ENCODE measurements at places on chromosomes 5 and 9.

- DNase-seq: no peak
These were observed 75.6 kb downstream of the DMRTA1 start for GRCh38 chr9:22522206-22522740.

GRCh38 chr5:157571357-157571827, 4.2 kb downstream of the ADAM19 start:
- DNase-seq: peak; percentile 79

GRCh38 chr5:1520791-1521453, 2.8 kb downstream of the LPCAT1 start:
- DNase-seq: no peak

GRCh38 chr9:123761905-123762605, 167.9 kb downstream of the DENND1A start:
- DNase-seq: no peak

DNA sequence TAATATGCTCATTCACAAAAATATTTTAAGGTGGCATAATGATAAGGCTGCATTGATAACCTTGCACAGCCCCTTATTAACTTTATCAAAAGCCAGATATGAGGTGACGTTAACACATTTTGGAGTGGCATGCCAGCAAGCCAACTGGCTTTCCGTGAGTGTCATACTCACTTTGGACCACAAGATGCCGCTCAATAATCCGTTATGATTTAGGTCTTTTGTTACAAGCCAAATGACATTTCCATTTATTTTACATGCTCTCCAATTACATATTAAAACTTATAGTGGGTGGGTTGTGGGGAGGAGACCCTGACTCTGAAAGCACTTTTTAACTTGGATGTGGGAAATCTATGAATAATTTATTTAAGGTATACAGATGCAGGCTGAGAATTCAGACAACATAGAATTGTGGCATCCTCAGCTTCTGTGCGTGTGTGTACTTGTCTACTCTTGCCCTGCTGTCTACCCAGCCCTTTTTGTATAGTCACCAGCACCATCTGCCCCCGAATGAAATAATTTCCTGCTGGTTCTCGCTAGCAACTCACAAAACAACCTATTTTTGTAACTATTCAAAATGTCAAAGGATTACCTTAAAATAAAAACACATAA, 305.1 kb downstream of the PSAT1 start:
- DNase-seq: peak; percentile 14

DNA sequence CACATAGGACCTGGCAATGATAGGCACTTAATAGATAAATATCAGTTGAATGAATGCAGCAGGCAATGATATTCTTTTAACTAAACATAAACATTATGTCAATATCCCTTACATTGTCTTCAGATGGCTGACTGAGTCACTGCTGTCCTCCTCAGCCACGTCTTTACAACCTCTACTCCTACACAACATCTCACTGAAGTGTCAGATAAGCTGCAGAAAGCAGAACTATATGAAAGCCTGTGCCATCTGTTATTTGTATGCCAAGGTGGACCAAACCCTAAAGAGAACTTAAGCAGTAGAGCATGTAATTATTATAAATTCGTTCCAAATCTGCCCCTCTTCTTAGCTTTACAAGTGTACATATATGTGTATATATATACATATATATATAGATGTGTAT, 271.2 kb downstream of the RASEF start:
- no peak for DNase-seq

GRCh38 chr9:130665431-130666392, 1.3 kb downstream of the PRDM12 start:
- no peak for DNase-seq

DNA sequence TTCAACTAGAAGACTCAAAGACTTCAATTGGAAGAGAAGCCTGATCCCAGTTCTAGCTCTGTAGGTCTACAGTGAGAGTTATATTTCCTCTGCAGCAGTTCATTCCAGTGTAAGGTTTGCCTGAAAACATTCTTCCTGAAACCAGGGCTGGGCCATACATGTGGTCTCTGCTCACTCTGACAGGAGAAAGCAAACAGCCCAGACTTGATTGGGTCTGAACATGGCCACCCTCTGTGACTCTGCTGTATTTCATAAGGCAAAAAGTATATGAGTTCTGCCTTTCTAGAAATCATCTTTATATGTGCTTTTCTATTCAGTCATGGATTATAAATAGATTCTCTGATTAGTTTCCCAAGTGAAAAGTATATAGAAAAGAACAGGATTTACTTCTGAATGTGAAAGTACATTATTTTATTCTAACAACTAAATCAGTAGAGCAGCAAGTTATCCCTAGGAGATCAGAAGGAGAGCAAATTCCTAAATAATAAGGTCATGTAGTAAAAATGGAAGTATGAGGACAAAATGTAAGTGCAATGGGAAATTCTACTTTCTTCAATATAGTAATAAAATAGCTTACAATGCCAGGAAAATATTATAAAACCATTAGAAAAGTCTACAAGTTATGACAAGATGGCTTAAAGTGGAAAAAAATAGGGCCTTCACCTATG, 144.3 kb downstream of the EFNA5 start:
- DNase-seq: no peak

DNA sequence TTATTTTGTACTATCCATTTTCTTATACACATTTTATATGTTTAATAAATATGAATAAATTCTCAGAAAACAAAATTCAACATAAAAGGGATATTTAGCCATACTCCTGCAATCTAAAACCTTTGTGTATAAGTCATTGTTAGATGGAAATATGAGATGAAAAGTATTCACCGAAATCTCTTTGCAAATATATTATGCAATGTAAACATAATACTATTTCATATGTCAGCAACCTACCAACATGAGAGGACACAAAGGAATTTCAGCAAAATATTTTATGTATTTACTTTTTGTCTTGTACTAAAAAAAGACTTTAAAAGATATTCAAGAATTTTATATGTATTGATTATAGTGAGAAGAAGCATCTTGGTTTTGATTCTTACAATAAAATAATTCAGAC, 1623.4 kb downstream of the EFNA5 start:
- no peak for DNase-seq

GRCh38 chr9:135815830-135816650, 91.3 kb downstream of the CAMSAP1 start:
- DNase-seq: no peak

DNA sequence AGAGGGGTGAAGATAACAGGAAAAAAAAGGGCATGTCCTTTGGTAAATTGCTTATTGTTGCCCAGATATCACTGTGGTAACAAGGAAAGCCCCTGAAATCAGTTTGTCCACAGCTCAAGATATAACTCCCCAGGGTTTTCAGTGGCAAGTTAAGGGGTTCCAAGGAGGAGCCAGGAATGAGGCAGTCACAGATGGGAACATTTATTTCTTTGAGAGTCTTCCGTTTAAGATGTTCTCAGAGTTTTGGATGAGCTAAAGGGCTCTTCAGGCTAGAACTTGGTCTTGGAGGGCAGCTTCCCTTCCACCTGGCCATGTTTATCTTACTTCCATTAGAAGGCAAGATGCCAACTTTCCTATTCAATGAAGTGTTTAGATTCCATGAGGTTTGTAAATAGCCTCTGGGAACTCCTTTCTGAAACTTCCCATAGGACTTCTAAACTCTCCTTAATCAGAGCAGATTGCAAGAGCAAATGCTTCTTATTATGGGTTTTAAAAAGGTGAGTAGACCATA, 277.6 kb upstream of the TNC start:
- DNase-seq: no peak

DNA sequence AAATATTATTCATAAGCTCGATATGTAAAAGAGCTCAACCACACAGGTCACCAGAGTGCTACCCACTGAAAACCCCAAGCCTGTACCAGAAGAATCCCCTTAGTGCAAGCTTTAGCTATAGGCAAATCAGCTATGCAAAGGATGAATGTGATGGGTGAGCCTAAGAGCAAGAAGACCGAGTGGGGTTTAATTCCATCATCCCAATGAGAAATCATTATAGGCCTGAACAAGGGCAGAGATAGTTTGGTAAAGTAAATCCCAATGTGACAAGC, 21.8 kb downstream of the ELOVL7 start:
- DNase-seq: no peak

DNA sequence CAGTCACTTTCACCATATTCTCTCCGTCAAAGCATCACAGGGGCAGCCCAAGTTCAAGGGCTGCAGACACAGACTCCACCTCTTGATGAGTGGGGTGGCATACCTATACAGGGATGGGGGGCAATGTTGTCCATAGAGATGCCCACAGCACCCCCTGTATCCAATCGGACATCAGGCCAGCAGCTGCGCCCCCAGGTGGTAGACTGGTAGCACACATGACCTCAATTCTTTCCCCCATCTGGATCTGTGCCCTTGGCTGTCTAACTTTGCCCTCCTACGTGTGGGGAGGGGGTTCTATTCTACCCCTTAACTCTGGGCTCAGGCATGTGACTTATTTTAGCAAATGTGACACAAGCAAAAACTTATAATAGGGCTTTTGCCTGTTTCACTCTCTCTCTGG, 84.0 kb upstream of the SLC25A48 start:
- DNase-seq: no peak

DNA sequence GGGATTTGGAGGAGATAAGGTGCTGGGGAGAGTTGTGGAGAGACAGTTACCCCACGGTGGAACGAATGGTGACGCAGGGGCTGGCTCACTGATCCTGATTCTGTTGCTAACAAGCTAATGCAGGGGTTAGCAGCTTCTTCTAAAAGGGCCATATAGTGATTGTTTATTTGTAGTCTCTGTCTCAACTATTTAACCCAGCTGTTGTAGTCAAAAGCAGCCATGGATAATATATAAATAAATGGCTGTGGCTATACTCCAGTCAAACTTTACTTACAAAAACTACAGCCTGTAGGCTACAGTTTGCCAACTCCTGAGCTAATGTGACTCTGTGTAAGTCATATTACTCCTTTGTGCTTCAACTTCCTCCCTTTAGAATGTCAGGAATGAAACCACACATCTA, 21.8 kb downstream of the STOM start:
- DNase-seq: no peak

GRCh38 chr9:107755246-107755645, 265.7 kb upstream of the KLF4 start:
- no peak for DNase-seq

GRCh38 chr5:2532809-2533208, 218.7 kb downstream of the IRX2 start:
- DNase-seq: no peak

DNA sequence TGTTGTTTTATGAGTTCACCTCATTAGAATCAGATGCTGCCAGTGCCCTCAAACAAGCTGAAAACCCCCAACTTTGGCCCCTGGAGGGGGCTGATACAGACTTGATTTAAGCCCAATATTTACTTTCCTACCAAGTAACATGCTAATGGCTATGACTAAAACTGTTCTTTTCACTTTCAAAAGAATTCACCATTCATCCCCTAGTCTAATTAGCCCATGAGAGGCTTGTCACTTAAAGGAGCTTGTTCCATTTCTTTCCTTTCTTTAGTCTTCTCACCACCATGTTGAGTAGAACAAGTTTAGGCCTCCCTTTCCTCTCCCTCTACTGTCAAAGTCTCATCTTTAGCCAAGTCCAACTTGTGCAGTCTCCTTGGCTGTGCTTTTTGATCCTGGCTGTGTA, 50.4 kb downstream of the EPB41L4B start:
- DNase-seq: no peak

- no peak for DNase-seq
These were observed 52.5 kb downstream of the IQGAP2 start for GRCh38 chr5:76455531-76456133.

- no peak for DNase-seq
These were observed 29.4 kb upstream of the ATP6V1G1 start for GRCh38 chr9:114558027-114558675.

GRCh38 chr9:95506428-95506677, 10.4 kb downstream of the PTCH1 start:
- DNase-seq: peak; percentile 80

DNA sequence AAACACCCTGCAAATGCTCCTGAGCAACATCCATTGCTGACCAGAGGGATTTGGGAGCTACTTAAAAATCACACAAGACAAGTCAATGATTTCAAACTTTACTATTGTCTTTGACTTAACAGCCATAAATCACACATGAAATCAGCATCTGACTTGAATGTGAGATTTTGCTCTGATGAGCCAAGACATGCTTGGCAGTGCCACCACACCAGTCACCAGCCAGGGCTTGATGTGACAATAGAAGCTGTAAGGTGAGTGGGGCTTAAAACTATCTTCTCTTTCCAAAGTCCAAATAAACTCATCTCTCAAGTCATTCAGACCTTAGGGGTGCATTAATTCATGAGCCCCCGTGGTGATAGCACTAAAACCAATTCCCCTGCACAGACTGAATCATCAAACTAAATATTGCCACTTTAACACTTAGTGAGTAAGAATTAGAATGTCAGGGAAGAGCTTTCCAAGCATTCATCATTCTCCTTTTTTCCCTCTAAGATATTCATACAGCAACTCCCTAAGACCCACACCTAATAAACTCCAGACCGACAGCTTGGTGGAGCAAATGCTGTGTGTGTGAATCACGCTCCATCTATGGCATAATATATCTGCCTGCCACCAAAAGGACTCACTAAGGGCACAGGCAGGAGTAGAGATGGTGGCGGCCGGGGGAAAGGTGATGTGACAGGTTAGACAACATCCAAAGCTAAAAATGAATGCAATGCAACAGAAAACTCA, 119.4 kb downstream of the SPOCK1 start:
- DNase-seq: no peak

- DNase-seq: peak; percentile 38
These were observed 30.1 kb downstream of the QRFP start for GRCh38 chr9:130866474-130866965.

DNA sequence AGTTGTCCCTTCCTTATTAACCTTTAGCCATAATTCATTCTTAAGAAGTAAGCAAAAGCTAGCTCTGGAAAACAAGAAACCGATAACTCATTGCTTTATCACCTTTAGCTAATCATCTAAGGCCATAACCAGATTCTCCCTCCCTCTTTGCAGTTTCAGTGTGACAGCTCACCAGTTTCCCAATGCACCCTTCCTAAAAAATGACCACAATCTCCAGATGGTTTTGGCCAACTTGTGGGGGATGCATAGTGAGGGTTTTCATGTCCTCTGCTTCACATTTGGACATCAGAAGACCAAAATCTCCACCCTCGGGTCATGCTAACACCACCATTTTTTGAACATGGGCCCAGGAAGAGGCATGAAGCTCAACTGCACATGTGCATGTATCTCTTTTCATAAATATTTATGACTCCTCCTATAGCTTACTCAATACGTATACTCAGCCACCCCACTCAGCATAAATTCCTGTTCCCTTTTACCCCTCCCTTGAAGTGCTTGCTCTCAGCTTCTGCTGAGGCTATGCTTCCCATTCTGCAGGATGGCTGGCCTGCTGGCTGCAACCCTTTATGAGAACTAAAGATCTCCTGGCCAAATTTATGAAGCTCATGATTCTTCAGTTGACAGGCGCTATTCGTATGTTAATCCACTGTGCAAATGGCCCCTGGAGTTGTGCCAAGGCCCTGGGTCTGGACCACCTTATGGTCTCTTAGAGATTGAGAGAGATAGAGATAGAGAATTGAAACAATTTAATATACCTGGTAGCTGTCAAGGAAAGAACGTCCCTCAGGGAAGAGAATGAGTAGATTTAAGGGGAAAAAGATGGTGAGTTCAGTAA, 14.8 kb downstream of the PPP3R2 start:
- DNase-seq: no peak

- DNase-seq: no peak
These were observed 37.4 kb downstream of the KCNIP1 start for GRCh38 chr5:170541146-170541769.
